GM03348 (cell line): ENCODE measurements at places on chromosomes 6 and 20.
A peak's percentile ranks its signal among the peaks of the same experiment; 100 is the strongest.

DNA sequence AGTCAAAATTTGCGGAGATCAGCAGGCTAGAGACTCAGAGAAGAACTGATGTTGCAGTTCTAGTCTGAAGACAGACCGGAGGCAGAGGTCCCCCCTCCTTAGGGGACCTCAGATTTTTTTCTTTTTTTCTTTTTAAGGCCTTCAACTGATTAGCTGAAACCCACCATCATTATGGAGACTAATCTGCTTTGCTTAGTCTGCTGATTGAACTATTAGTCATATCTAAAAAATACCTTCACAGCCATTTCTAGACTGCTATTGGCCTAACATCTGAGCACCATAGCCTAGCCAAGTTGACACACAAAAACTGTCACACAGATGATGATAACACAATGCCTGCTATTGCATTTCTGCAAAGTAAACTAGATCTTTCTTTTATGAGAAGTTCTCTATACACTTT lies 141.1 kb upstream of the TNFAIP3 start:
- no peak for DNase-seq

DNA sequence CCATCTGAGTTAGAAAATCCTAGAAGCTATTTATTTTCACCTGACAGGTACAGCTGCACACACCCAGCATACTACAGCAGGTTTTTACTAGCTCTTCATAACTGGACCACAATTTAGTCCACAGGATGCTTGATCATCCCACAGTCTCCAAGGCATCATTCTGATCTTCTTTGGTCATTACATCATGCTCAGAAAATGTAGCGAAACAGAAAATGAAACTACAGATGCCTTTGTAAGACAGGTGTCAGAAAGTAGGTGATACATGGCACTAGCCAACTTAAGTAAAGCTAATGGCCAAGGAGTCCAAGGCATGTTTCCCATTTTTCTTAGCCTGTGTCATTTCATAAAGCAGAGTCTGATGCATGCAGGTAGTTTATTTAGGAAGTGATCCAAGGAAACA lies 102.3 kb downstream of the HTR1B start:
- DNase-seq = no peak

GRCh38 chr6:105608711-105609374 lies 206.0 kb upstream of the PREP start:
- DNase-seq = peak; percentile 72

DNA sequence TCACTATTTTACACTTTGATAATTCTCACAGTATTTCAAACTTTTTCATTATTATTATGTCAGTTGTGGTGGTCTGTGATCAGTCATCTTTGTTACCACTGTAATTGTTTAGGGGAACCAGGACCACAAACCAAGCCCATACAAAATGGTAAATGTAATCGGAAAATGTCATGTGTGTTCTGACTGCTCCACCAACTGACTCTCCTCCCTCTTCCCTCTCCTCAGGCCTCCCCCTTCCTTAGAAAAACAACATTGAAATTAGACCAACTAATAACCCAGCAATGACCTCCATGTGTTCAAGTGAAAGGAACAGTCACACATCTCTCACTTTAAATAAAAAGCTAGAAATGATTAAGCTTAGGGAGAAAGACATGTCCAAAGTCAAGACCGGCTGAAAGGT lies 63.8 kb downstream of the GMDS start:
- no peak for DNase-seq

GRCh38 chr6:21722510-21722909 lies 129.0 kb downstream of the SOX4 start:
- DNase-seq = no peak

DNA sequence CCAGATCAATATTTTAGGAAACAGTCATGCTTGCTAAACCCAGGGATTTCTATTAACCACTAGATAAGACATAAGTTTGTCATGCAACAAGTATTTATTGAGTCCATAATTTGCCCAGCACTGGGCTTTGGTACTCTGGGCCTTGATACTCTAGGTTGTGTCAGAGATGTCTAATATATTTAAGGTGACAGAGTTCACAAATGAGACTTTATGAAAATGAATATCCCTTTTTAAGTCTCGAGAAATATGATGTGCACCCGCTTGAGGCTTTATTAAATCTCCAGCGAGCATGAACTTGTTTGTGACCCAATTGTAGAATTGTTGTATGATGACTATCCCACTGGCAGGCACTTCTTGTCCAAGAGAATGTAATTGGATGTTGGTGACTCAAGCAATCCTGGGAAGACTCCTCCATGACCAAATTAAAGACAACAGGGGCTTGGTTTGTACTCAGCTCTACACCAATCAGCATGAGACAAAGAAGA lies 109.2 kb downstream of the ESR1 start:
- DNase-seq = peak; percentile 74

DNA sequence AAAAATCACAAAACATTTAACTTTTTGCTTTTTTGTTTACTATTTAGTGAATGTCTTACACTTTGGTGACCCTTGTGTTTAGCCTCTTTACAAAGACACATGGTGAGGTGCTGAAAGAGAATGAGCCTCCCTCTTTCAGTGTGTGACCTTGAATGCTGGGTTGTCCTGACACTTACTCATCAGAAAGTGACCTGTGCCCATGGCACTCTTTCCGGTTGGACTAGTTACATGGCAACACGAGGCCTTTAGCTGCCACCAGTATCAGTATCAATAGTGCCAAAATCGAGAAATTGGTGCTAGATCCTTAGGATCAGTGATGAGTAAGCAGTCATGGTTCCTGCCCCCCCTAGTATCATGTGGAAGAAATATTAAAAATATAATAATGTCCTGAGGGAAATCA lies 1.7 kb upstream of the RPL7L1 start:
- DNase-seq = no peak

DNA sequence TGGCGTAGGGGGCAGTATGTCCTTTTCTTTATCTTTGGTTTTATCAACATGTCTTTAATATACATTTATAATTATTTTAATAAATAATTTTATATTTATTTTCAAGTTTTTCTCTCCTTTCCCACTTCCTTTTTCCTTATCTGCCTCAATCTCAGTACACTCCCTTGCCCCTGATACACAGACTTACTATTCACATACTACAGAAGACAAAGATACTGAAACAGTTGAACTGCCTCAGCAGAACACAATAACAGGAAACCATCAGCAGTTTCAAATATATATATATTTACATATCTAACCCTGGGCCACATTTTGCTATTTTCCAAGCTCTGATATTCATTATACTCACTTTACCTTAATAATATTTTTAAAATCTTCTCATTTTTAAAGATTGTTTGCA lies 19.8 kb downstream of the IBTK start:
- no peak for DNase-seq

DNA sequence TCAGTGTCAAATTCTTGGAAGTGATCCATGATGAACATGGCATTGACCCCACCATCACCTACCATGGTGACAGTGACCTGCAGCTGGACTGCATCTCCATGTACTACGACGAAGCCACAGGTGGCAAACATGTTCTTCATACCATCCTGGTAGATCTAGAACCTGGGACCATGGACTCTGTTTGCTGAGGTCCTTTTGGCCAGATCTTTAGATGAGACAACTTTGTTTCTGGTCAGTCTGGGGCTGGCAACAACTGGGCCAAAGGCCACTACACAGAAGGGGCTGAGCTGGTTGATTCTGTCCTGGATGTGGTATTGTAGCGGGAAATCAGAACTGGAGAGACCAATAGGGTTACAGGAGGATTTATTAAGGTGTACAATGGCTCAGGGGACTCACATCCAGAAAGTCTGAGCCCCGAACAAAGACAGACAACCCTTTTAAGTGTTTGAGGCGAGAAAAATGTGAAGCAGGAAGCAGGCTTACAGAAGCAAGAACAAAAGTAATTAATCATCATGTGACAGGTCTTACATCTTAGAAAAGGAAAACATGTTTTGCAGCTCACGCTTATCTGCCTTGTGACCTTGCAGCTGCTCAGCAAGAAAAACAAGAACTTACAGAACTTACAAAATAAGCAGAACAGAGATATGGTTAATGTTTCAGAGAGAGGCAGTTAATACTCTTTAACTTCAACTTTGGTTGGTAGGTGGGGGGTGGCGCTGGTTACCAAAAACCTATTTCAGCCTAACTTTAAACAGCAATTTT lies 58.8 kb upstream of the MOCS1 start:
- DNase-seq = no peak

- peak; percentile 20 for DNase-seq
These were observed 13.0 kb upstream of the MRPS10 start for GRCh38 chr6:42230345-42231321.

GRCh38 chr6:169991913-169992312 lies 240.5 kb downstream of the ERMARD start:
- DNase-seq = no peak

DNA sequence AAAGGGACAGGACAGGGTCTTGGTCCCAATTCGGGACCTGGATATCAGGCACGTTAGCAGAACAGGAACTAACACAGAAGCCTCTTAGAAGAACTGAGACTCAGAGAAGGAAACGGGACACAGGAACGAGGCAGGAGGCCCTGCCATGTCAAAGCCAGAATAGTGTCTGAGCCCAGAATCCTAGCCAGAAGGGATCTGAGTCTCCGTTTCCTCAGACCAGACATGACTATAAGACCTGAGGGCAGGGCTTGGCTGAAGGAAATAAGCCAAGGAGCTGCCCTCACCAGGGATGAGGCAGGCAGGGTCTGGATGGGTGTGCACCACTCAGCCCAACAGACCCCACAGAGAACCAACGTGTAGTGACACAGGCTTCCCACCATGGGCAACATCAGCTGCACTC lies 40.3 kb downstream of the TRERF1 start:
- DNase-seq = no peak

GRCh38 chr6:53251033-53251672 lies 97.6 kb downstream of the ELOVL5 start:
- no peak for DNase-seq

- no peak for DNase-seq
These were observed 89.8 kb downstream of the CD164 start for GRCh38 chr6:109292420-109292819.

GRCh38 chr20:36855241-36855657 lies 20.7 kb upstream of the TLDC2 start:
- no peak for DNase-seq

- DNase-seq = no peak
These were observed 35.1 kb upstream of the FAM83C start for GRCh38 chr20:35327074-35327976.

GRCh38 chr6:108644252-108644651 lies 83.5 kb downstream of the FOXO3 start:
- DNase-seq = no peak

- DNase-seq = no peak
These were observed 45.2 kb downstream of the PLAGL2 start for GRCh38 chr20:32162351-32162750.

DNA sequence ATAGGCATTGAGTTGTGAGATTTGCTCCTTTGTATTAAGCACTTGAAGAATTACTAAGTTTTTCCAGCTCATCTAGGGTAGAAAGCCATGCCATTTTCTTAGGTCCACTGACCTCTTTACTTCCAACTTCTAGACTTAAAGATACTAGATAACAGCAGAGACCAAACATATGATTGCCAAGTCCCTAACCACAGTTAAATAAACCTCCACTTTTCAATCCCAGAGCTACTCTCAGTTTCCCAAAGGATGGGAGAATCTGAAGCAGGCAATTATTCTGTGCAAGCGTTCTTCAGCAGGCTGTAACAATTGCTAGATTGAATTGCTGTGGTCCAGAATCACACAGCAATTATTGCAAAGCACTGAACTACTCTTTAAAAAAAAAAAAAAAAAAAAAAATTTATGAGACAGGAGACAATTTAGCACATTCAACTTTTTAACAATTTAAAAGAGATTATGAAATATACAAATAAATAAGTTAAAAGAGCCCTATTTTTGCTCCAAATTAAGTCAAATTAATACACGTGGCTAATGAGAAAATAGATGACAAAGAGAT lies 104.0 kb upstream of the PRSS16 start:
- no peak for DNase-seq

DNA sequence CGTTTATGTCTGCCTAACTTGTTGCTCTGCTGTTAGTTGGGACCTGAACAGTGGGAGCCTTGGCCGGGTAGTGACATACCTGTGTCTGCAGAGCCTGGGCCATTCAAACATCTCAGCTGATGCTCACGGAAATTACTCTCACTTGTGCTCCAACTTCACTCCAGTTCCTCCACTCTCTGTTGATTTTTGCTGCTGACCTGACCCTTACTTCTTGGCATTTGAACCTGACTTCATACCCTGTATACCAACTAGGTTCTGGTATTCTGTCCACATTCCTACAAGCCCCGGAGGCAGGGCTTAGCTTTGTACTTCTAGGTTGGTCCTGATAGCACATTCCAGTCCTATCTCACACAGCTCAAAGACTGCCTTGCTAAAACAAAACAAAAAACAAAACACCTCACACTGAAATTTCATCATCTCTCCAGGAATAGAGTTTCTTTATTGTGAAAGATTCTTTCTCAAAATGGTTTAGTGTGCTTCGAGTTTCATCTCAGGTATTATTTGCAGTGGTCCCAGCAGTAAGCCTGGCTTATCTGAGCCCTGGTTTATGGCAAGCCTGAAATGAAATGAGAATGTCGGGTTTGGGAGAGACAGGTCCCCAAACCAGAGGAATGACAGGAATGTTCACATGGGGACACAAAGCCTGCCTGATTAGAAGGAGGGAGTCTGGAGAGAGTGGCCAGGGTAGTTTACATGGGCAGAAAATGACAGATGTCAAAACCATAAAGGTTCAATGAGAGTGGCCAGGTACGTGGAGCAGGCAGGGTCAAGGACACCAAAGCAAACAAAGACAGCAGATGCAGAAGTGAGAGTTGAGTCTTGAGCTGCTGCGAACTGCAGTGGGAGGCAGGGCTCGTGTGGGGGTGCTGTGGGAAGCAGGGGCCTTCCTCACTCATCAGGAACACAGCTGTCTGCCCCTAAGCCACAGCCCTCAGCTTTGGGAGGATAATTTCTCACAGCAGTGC lies 174.2 kb upstream of the HDAC2 start:
- DNase-seq = no peak

DNA sequence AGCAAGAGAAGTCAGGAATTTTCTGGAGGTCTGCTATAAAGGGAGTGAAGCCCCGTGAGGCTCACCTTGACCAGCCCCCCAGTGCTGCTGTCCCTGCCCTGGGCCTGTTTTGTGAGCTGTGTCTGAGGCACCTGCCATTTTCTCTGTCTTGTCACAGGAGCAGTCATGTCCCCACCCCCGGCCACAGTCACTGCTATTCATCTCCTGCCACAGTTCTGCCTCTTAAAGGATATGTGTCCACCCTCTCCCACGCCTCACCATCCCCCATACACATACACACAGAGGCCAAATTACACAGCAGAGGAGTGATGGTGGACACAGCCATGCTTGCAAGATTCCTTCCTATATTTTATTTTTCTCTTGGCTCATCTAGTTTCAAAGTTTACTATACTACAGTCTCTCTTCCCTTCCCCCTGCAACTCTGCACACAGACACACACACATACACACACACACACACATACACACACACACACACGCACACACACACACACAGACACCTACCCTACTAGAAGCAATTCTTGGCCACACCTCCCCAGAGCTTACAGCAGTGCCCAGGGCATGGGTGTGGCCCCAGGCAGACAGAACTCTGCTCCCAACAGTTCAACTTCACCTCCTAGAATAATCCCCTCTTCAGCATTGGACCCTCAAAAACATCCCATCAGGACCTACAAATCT lies 68.7 kb upstream of the TAB2 start:
- no peak for DNase-seq

- peak; percentile 87 for DNase-seq
These were observed 118.4 kb upstream of the SGK1 start for GRCh38 chr6:134436281-134436815.

- DNase-seq = no peak
These were observed 1090.0 kb downstream of the EPHA7 start for GRCh38 chr6:92329208-92329847.

- DNase-seq = no peak
These were observed 3.1 kb downstream of the METTL24 start for GRCh38 chr6:110355022-110355421.
